CD4-positive, alpha-beta T cell treated with Interleukin-17A for 1 hour (primary cell): ENCODE measurements at places on chromosomes 2 and 18.

DNA sequence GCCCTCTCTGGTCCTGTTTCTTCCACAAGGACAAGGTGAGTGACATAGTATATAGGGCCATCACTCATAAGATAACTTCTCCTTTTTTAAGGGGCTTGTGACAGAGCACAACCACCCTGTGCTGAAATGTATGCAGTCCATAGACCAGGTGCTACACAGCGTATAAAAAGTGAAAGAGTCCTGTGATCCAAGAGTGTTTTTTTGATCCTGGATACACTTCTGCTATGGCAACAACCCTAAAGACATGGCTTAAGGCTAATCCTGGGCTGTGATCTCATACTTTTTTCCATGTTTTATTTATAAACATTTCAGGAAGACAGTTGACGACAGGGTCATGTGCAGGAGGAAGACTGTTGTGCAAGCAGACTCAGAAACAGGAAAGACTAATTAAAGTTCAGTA is 400.5 kb upstream of the TCF4 start:
- DNase-seq = no peak

DNA sequence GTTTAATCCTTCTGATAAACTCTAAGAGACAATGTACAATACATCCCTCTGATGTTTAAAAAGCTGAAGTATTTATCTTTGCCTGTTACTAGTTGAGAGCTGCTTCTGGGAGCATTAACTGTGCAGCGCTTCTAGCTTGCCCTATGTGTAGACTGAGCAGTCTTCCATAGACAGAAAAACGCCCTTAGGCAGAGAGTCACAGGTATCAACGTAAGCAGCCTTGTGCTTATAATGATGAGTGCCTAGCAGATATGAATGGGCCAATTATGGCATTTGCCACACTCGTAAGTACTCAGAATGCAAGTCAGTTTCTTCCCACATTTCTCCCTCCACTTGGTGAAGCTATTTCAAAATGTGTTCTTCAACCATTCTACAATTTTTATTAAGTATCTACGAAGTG is 731.1 kb upstream of the SLC8A1 start:
- DNase-seq = no peak

DNA sequence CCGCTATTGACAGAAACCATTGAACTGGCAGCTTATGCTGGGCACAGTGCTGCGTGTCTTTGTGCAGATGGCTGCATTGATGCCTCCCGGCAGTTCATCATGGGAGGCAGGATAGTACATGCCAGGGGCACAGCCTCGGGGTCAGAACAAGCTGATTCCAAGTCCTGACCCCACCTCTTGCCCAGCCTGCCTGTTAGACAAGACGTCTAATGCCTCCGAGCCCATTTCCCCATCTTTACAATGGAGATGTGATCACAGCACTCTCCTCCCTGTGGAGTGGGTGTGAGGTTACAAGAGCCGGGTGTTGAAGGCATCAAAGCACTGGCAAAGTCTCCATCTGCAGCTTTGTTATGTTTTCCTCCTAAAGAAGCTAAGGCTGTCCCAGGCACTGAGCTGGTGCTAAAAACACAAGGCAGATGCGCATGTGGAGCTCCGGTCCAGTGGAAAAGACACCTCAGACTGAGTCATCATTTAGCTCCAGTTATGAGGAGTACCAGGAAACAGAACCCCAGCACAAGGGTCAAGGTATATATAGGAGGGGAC is 125.7 kb upstream of the EPAS1 start:
- DNase-seq = no peak

GRCh38 chr2:126518196-126518595 is 137.8 kb upstream of the GYPC start:
- DNase-seq = no peak

GRCh38 chr2:219416938-219417337 is 1.2 kb upstream of the DES start:
- no peak for DNase-seq

DNA sequence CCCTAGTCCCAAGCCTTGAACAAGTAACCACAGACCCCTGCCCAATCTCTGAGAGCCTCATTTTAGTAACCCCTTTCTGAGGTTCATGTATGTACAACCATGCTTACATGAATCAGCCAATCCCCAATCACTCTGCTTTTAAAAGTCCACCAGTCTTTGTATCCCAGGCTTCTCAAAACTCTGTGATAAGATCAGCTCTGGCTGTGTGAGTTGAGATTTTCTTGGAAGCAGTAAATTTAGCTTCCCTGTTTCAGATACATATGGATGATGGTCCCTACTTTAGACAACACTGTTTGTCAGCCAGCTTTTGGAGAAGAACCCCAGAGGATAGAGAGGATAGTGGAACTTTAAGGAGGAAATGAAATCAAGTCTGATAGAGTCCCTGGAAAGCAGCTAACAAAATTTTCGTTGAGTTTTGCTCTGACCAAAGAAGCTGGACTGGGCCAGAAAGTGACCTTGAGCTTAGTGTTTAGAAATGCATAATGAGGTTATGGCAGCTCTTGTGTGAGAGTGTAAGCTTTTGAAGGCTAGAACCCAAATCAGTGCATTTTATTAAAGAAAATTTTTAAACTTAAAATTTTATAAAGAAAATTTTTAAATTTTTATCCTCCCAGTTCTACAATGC is 3.7 kb downstream of the ADNP2 start:
- DNase-seq = no peak

DNA sequence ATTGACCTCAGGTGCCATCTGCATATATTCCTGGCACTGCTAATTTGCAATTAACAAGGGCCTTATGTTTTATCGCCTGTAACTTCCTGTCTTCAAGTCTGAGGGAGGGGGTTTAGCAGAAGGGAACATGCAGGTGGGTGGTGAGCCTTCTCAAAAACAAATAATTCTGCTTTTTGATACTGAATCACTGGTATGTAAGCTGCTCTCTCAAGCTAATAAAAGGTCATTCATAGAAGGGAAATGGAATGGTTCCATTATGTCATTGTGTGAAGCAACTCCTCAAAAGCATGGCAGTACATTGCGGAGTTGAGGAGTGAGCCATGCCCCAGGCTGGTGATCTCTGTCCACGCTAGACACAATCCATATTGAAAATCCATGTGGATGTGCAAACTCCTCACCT is 414.8 kb upstream of the ID2 start:
- DNase-seq = no peak

DNA sequence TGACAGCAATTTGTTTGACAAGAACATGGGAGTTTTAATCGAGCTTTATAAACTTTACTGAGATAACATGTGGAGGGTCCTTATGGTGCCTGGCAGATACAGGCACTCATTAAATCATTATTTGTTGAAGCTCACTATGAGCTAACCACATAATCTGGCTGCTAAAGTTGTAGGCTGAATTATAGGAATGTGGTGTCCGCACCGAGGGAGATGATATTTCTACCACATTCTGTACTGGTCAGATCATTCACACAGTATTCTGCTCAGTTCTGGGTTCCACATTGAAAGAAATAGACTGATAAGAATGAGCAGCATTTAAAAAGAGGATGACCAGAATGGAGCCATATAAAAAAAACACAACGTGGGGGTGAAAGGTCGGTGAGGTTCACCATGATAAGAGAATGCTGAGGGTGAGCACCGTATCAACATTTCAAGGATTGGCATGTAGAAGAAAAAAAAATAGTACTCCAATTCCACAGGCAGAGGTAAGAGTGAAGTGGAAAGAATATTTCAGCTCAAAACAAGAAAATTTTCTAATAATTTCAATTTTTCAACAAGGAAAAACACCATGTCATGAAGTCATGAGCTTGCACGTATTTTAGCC is 54.4 kb downstream of the TMEFF2 start:
- no peak for DNase-seq
